Ovary (tissue), 10 donors: ENCODE measurements at places on chromosomes 4 and X.

DNA sequence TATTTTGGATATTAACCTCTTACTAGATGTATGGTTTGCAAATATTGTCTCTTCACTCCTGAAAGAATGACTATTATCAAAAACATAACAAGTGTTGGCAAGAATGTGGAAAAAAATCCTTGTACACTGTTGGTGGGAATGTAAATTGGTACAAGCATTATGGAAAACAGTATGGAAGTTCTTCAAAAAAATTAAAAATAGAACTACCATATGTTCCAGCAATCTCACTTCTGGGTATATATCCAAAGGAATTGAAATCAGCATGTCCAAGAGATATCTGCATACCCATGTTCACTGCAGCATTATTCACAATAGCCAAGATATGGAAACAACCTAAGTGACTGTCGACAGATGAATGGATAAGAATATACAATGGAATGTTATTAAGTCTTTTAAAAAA is 61.6 kb upstream of the KIT start:
- DNase-seq = no peak

DNA sequence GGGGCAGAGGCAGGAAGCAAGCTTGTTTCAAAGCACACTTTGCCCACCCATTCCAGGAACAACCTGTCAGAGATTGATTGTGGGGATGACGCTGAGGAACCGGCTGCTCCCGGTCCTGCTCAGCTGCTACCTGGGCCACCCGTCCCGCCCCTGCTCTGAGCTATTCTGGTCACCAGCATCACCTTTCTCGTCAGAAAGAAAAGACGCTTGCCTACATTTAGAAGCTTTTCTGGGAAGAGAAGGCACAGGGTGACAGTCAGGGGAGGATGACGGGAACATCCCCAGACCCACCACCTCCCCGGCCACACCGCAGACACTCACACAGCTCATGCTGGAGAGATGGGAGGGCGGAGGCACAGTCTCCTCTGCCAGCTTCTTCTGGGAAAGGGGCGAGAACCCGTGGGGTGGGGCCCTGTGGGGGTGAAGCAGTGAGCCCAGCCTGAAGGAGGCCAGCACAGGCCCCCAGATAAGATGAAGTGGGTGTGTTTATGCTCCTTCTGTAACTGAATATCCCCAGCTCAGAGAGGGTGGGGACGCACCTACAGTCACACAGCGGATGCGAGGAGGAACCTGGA is 81.8 kb downstream of the CPZ start:
- no peak for DNase-seq

GRCh38 chrX:149950681-149951080 is 12.4 kb upstream of the EOLA2 start:
- DNase-seq = no peak

DNA sequence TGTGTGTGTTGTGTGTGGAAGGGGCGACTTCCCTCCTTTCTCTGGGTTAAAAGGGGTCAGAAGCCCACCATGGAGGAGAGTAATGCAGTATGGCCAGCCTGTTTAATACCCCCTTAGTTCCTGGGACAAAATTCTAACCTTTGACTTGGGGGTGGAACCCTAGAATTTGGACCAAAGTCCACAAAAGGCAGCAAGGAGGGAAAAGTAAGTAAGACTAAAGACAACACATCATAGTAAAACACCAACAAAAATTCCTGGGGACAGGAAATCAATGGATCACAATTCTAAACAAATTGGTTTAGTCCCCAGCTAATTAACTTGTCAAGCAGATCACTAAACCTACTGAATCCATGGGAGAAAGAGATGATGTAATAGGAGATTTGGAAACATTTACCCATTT is 3.1 kb downstream of the AMOT start:
- no peak for DNase-seq

DNA sequence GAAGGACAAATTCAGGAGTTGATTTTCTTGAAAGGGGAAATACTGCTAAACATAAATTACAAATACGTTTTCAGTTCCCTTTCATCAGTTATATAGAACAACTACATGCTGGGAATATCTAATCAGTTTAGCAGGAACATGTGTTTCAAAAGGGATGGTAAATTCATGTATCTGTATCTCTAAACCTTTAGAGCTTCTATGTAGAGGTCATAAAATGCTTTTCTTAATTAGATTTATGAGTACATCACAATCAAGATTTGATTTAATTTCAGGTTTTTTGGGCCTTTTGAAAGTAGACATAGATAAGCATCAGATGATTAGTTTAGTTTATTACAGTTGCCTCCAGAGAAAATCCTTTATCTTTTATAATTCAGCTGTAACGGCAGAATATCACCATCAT is 12.9 kb downstream of the PDLIM3 start:
- no peak for DNase-seq

- no peak for DNase-seq
Observed at GRCh38 chr4:102153391-102153790, 191.9 kb downstream of the SLC39A8 start.

GRCh38 chrX:41529221-41529620 is 82.1 kb downstream of the NYX start:
- no peak for DNase-seq

GRCh38 chr4:72215198-72215597 is 183.4 kb downstream of the NPFFR2 start:
- no peak for DNase-seq

GRCh38 chr4:120286813-120287212 is 220.2 kb upstream of the MAD2L1 start:
- DNase-seq = no peak
